ENCODE measurements at places on chromosomes 7 and 10.

- DNase-seq: no peak
Measured at GRCh38 chr7:151351967-151352366, 10.4 kb downstream of the NUB1 start.

- DNase-seq: no peak
Measured at GRCh38 chr7:93890464-93891068, at the start of gene TFPI2. TSS of gene TFPI2 (minus strand) at chr7:93890753. CDS start at chr7:93890678, 75 bp downstream.

- no peak for DNase-seq
Measured at GRCh38 chr10:38047666-38048065, 37.2 kb downstream of the ZNF33A start.

DNA sequence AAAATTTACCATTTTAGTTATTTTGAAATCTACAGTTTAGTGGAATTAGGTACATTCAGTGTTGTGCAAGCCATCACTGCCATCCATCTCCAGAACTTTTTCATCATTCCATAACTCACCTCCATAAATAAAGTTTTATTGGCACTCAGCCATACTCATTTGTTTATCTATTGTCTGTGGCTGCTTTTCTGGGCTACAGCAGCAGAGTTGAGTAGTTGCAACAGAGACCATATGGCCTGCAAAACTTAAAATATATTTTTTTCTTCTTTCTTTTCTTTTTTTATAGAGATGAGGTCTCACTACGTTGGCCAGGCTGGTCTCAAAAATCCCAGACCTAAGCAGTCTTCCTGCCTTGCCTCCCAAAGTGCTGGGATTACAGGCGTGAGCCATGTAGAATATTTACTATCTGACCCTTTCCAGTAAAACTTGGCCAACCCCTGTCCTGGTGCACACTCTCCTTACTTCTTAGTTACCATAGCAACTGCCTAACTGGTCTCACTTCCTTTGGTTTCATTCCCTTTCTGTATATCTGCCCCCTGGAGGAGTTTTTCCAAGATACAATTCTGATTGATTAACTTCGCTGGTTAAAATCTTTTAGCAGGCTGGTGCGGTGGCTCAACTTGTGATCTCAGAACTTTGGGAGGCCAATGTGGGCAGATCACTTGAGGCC lies 133.2 kb downstream of the CUX1 start:
- peak; percentile 70 for DNase-seq

GRCh38 chr7:80842022-80842790 lies 76.6 kb downstream of the SEMA3C start:
- DNase-seq: no peak

- no peak for DNase-seq
Measured at GRCh38 chr7:126718419-126718818, 534.3 kb downstream of the GRM8 start.

- no peak for DNase-seq
Measured at GRCh38 chr7:68679459-68680234, 918.6 kb upstream of the AUTS2 start.

- DNase-seq: no peak
Measured at GRCh38 chr10:51767103-51767763, 67.8 kb upstream of the CSTF2T start.

- DNase-seq: peak; percentile 55
Measured at GRCh38 chr7:111763221-111763801, 201.0 kb upstream of the IMMP2L start.

- DNase-seq: no peak
Measured at GRCh38 chr10:28444031-28444430, 88.9 kb upstream of the WAC start.

GRCh38 chr10:125742465-125742864 lies 23.0 kb downstream of the EDRF1 start:
- no peak for DNase-seq

GRCh38 chr7:87875151-87876039 lies 765 bp downstream of the SLC25A40 start:
- DNase-seq: no peak

- DNase-seq: no peak
Measured at GRCh38 chr10:117137911-117138642, at the start of gene VAX1. TSS of gene VAX1 (minus strand) at chr10:117138270. CDS start at chr10:117138056, 214 bp downstream.

DNA sequence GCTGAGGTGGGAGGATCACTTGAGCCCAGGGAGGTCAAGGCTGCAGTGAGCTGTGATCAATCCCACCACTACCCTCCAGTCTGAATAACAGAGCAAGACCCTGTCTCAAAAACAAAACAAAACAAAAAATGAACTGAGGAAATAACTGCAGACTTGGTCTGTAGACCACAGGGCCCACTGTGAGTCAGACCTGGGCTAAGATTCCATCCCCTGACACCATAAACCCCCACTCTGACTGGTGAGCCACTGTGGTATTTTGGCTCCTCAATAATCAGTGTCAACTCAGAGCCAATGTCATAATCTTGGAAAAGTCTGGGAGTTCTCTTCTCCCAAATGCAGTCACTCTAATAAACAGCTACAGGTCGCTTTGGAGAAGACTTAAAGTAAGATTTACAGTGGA lies 24.0 kb upstream of the ERCC6 start:
- DNase-seq: no peak

DNA sequence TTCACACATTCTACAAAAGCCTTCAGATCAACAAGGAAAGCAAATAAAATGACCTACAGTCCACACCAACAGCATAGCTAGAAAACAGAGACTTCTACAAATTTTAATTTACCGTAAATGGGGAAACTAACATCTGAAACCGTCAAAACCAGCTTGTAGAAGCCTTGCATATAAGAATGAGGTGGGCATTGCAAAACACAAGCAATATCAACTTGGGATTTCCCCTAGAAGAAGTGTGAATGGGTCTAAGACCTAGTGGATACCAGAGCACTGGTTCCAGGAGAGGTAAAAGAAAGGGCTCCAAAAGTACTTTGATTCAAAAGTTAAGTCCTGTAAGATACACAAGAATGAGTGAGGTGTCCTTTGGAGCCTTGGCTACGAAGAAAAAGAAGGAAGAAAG lies 18.7 kb downstream of the RTKN2 start:
- DNase-seq: no peak

DNA sequence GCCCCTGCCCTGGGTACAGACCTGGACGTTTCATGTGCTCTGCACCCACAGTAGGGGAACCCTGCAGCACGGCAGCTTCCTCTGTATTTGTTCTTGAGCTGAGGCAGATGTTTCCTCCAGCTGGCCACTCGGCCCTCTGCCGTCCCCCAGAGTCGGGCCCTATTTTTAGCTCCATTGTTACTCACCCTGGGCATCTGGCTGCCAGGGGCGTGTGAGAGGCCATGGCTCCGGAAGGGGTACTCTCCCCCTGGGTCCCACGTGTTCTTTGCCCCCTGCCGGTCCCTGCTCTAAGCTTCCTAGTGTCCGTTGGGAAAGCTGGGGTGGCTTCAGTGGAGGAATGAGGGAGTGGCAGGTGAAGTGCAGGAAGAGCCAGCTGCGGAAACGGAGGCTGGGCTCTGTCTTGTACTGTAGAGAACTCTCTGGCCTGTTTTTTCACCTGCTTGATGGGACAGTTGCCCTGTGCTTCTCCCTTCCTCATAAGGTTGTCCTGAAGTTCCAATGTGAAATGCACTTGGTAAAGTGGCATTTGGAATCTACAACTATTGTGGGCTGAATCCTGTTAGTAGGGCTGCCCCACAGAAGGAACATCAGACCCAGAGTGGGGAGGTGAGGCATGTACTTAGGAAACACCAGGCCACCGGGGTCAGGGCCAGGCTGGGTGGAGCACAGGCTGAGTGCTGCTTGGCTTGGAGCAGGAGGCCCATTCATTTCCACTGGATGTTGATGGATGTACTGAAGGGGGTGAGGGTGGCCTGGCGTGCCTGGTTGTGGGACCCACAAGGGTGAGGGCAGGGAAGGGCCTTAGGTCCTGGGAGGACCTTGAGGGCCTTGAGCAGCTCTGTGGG lies 30.6 kb downstream of the PALD1 start:
- peak; percentile 42 for DNase-seq

DNA sequence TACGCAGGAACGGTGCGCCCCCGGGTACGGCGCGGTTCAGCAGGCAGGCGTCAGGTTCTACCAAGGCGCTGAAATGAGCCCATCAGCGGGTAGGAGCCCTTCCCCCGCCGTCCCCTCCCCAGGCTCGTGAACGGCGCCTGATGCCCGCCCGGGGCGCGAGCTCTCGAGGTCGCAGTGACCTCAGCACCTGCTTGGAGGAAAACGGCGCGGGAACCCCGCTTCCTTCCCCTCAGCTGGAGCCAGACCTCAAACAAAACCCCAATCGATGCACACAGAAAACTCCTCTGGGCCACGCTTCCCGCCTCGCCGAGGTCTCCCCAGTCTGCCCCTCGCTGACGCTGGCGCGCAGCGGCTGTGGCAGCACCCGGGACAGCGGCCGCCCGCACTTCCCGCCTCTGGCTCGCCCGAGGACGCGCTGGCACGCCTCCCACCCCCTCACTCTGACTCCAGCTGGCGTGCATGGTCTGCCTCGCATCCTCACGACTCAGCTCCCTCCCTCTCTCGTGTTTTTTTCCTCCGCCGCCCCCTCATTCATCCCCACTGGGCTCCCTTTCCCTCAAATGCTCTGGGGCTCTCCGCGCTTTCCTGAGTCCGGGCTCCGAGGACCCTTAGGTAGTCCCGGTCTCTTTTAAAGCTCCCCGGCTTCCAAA lies 514 bp upstream of the GAD2 start:
- DNase-seq: no peak

DNA sequence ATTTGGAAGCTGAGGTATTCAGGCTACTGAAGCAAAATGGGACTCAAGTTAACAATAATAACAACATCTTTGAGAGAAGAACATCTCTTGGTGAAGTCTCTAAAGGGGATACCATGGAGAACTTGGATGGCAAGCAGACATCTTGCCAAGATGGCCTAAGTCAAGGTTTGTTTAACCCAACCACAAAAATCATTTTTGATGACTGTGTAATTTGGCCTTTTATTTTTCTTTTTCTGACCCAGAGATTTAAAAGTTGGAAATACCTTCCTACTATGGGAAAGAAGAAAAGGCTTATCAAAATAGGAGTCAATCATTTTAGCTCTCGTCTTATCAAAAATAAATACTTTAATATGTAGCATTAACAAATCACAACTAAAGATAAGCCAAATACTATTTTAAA lies 72.4 kb downstream of the PON1 start:
- no peak for DNase-seq

DNA sequence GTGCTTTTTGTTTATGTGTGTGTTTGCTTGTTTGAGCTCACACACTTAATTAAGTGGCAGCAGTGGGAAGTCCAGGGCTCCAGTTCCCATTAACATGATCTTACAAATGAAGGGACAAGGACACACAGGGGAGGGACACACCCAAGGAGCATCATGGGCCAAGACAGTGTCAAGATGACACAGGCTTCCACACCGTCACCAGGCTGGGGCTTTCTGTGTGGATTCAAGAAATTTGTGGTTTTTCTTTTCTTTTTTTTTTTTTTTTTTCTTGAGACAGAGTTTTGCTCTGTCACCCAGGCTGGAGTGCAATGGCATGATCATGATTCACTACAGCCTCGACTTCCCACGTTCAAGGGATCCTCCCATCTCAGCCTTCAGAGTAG lies 173.6 kb downstream of the KIAA1217 start:
- DNase-seq: no peak

GRCh38 chr10:3530783-3531645 lies 254.0 kb downstream of the KLF6 start:
- no peak for DNase-seq

- DNase-seq: no peak
Measured at GRCh38 chr7:134396031-134396430, 62.9 kb downstream of the AKR1B1 start.

- no peak for DNase-seq
Measured at GRCh38 chr7:155763691-155764437, 48.4 kb downstream of the SHH start.

- DNase-seq: no peak
Measured at GRCh38 chr7:129161524-129162225, 17.2 kb downstream of the TSPAN33 start.

- DNase-seq: no peak
Measured at GRCh38 chr7:124411796-124412195, 353.8 kb downstream of the GPR37 start.

DNA sequence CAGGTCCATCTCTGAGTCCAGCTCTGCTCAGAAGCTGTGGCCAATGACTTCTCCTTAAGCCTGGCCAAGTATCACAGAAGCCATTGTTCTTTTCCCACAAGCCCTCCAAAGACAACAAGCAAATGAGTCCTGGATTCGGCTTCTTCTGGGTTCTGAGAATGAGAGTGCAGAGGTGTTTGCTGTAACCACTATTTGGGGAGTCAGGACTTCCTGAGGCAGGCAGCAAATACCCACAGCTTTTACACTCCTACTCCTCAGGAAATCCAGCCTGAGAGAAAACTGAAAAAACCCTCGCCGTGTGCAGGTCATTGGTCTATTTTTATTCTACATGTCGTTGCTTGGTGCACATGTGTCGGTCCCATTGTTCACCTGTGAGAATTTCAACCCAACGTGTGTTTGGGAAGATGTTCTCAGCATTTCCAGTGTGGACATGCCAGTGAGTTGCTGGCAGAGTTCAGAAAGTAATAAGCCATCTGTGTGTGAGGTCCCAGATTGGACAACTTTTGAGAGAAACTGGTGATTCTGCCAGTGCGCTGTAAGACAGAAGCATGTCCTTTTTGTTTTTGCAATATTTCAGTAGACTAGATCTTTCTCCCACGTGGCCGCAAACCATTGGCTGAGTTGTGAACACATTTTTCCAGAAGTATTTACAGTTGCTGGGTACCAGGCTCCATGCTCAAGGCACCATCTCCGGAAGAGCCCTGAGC lies 121.6 kb upstream of the LYZL2 start:
- no peak for DNase-seq

GRCh38 chr10:94235461-94235860 lies 127.3 kb downstream of the NOC3L start:
- DNase-seq: no peak

DNA sequence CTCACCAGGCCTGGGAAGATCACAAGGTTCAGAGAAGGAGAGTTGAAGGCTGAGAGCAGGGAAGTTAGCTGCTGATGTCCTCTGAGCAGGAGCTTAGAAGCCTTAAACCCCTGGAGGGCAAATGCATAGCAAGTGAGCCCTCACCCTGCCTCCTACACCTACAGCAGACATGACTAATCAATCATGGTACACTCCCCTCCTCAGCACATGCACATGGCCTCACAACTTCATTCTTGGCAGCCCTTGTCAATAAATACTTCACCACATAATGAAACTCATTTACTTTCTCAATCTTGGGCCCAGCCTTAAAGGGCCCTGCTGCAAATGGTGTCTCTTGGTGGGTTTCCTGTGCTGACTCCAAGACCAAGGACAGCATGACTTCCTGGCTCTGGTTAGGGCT lies 12.9 kb downstream of the MMRN2 start:
- DNase-seq: no peak

- no peak for DNase-seq
Measured at GRCh38 chr7:82675396-82675795, 231.8 kb upstream of the CACNA2D1 start.

- DNase-seq: no peak
Measured at GRCh38 chr7:126818393-126819196, 434.1 kb downstream of the GRM8 start.

GRCh38 chr7:30915005-30915601 lies 3.5 kb downstream of the AQP1 start:
- no peak for DNase-seq

- no peak for DNase-seq
Measured at GRCh38 chr10:10394933-10395658, 622.6 kb upstream of the CELF2 start.
